ENCODE measurements at places on chromosomes 7 and 10. TPM values are rescaled to one million over a fixed set of nuclear protein-coding genes. Genes with fewer than 3 reads are reported as not detected.
A peak's percentile ranks its signal among the peaks of the same experiment; 100 is the strongest.

DNA sequence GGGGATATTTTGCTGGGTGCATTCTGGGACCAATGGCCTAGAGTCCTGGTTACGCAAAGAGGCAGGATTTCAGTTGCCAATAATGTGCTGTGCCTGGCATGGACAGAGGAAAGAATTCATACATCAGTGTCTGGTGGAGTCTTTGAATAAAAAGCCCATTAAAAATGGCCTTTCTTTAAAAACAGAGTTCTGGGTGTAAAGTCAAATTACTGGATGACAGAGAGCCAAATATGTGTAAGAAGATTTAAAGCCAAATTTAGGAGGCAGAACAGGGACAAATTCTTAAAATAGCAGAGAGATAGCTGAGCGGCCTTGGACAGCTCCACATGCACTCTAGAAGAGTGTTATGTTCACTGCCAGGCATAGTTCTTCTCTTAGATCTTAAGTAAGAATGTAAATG is 60.8 kb upstream of the MEOX2 start:
- DNase-seq = no peak

- no peak for DNase-seq
Measured at GRCh38 chr7:124388751-124389150, 355.9 kb upstream of the TMEM229A start.

- no peak for DNase-seq
Measured at GRCh38 chr7:140723006-140723405, 26.5 kb downstream of the NDUFB2 start.

DNA sequence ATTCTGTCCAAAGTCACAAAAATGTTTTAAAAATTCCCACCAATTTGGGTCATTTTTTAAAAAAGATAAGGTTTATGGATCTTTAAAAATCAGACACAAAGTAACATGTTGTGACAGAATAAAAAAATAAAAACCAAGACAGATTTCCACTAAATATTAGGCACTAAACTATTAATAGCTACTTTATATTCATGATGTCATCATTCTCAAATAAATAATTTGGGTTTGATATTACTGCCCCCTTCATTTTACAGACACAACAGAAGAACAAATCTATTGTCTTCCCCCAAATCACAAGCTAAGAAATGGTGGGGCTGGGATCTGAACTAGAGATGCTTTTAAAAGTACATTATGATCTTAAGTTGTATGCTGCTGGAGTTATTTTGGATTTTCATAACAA is 119.4 kb downstream of the MICU1 start:
- no peak for DNase-seq

DNA sequence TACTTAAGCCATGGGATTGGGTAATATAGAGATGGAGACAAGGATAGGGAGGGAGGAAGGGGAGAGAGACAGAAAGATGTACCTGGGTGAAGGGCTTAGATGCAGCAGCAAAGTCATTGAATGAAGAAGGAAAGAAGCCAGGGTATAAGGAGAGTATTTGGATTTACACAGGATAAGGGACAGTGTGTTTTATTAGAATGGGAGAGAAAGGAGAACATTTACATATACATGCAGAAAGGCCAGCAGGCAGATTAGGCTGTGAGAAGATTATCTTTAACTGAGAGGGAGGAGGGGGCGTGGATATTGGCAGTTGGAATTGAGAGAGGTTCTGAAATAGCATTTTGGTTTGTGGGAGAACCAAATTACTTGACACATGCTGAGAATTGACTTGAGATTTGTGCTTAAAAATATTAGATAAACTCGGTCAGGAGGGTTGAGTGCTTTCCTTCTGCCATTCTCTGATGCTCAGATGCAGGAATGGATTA is 161.5 kb upstream of the ZNF804B start:
- no peak for DNase-seq

DNA sequence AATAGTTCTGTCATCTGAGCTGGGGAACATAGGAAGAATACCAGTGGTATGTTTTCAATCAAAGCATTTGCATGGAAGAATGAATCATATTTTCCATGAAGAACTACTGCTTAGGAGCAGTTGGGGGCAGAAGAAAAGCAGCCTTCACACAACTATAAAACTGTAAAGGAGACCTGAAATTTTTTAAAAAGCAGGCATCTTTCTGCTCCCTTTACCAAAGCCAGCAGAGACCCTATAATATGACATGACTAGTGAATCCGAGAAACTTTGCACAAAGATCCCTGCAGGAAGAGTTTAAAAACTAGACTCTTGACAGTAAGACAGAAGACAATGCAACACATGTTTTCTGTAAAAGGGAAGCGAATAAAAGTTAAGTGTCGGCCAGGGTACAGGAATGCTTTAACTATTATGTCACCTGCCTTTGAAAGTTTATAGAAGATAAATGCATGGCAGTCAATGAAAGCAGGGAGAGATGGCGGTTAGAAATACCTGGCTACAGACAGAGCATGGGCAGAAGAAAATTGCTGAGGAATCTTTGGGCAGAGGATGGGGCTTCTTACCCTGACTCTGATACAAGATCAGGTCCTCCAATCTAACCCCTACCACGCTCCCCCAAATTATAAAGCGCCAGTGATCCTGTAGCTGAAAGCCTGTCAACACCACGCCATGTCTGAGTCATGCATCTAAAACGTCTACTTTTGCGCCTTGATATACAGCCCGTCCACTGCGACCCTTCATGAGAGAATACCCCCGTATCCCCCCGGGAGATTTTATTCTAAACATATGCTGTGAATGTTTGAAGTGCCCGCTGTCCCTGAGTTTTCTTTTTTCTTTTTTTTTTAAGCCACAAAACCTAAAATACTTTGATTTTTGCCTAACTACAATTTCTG is 93.1 kb downstream of the GLI3 start:
- DNase-seq = no peak

- DNase-seq = no peak
Measured at GRCh38 chr7:134396031-134396430, 62.9 kb downstream of the AKR1B1 start.

DNA sequence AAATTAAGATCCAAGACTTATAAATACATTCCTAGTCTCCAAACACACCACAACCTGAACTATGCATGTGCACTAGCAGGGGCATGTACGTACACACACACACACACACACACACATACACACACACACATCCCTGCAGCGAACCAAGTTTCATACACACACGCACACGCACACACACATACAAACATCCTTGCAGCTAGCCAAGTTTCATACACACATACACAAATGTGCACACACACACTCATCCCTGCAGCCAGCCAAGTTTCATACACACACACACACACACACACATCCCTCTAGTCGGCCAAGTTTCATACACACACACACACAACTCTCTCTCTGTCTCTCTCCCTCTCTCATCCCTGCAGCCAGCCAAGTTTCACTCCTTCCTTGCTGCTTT is 82.7 kb upstream of the WIPF3 start:
- no peak for DNase-seq

DNA sequence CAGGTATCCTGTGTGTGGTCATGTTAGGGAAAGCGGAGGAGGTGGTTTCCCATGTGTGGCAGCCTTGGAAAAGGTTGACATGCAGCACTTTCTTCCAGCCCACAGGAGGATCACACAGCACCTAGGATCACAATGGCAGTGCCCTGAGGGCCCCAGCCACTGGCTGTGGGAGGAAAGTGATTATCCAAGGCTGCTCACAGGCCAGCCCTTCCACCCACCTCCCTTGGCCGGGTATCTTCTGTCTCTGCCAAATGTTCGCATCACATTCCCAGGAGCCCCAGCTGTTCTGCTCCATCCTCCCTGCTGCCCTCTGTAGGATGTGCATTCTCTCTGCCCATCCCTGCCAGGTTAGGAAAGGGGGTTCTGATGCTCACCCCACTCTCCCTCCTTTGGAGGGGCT is 2.5 kb upstream of the MLXIPL start:
- peak; percentile 24 for DNase-seq

GRCh38 chr7:25444991-25445390 is 216.7 kb upstream of the NPVF start:
- no peak for DNase-seq

- peak; percentile 78 for DNase-seq
Measured at GRCh38 chr10:62805231-62806099, 945 bp downstream of the ADO start.

GRCh38 chr7:128835790-128836641 is 5.8 kb downstream of the FLNC start:
- no peak for DNase-seq

- DNase-seq = no peak
Measured at GRCh38 chr10:93476756-93477155, 5.4 kb downstream of the MYOF start.

DNA sequence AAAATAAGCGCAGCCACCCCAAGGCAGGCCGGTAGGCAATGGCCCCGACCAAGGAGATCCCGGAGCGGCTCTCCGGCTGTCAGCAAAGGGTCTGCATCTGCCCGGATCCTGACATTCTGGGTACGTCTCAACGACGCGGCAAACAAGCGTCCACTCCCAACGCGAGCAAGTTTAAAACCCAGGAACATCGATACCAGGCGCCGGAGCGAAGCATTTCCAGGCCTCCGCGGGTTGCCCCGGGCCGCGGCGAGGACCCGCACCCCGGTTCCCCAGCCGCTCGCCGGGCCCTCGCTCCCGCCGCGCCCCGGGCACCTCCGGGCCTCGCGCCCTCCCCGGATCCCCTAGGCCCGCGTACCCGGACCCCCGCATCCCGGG is 453 bp downstream of the URGCP start:
- peak; percentile 53 for DNase-seq

DNA sequence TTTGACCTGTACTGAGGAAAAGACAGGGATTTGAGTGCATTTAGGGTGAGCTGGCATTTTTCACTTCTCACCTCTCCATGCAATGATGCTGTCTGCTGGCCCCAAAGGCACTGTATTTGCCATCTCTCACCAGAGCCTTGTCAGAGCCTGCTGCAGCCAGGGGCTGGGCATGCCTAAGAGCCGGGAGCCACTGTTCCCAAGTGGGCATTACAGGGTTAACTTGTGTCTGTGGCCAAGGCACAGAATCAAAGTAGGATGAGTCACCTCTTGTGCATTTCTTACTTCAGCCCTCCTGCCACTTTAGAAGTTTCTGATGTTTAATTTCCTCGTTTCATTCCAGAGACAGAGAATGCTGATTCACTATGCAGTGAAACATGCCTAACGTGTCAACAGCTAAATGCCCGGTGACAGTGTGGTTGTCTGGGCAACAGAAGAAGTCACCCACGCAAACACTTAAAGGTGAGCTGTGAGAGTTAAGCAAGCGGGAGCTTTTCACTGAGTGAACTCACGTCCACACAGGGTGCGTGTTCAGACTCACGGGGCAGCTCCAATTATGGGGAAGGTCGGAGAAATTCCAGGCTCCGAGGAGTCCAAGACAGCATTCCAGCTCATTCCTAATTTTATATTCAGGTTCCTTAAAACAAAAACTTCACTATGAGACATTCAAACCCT is 57.1 kb upstream of the IGFBP3 start:
- peak; percentile 14 for DNase-seq

GRCh38 chr10:103720964-103721335 is 134.4 kb downstream of the SH3PXD2A start:
- no peak for DNase-seq

DNA sequence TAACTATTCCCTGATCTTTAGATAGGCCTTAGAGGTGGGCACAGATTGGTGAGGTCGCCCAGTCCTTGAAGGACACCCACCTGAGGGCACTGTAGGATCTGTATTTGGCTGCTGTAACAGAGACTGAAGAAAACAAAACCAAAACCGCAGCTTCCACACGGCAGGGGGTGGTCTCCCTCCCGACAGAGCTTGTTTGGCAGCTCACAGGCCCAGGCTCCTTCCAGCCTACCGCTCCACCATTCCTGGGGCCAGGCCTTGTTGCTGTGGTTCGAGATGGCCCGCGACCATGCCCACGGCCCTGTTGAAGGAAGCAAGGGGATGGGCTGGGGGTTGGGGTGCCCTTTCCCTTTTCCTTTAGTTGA is 30.4 kb downstream of the ZNF783 start:
- peak; percentile 20 for DNase-seq

DNA sequence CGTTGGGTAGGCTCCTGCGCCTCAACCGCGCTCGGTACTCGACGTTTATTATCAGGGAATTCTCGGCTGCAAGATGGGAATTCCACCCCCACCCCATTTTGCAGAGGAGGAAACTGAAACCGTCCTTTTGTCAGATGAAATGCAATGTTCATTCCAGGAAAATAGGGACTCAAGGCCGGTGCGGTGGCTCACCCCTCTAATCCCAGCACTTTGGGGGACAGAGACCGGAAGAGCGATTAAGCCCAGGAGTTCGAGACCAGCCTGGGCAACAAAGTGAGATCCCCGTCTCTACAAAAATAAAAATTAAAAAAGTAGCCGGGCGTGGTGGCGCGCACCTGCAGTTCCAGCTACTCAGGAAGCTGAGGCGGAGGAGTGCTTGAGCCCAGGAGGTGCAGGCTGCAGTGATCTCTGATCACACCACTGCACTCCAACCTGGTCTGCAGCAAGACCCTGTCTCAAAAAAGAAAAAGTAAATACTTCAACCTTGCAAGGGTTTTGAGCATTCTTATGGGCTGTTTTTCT is 720 bp upstream of the RFC2 start:
- DNase-seq = no peak

GRCh38 chr7:123367031-123367430 is 167.3 kb upstream of the SLC13A1 start:
- DNase-seq = no peak

DNA sequence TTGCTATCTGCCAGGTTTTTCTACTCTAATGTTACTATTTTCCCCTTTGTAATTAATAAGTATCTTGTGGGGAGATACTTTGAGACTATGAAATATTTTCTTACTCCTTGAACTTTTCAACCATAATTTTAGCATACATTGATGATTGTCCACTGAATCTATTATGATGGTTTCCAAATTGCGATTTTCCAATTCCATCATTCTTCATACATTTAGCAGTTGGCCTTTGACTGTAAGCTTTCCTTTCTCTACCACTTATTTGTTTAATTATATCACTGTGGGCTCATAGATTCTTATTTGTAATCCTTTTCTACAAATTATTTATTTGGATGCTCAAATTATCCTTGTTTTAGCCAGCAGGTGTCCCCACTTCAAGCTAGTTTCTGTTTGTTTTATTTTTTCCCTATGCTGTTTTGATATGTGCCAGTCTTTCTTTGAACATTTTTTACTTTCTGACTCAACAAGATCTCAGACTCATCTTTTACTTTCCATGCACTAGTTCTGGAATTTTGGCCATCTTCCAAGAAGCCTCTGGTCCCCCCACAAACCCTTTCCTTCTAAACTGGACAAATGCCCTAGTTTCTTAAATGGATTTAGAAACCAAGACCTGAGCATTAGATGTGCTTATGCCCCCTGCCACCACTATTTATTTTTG is 11.4 kb upstream of the MRPS16 start:
- no peak for DNase-seq

- DNase-seq = peak; percentile 77
Measured at GRCh38 chr10:103564776-103565520, 71.4 kb downstream of the NEURL1 start.

- no peak for DNase-seq
Measured at GRCh38 chr10:8576281-8576680, 521.8 kb downstream of the GATA3 start.

Gene ENTPD1
- total RNA-seq = 0.46 TPM

Gene MOGAT3
- not detected for total RNA-seq

Gene CCL24
- total RNA-seq = not detected

Gene SORCS1
- 15.2 TPM for total RNA-seq

Gene XPNPEP1
- total RNA-seq = 94.8 TPM

Gene HECTD2
- 49.2 TPM for total RNA-seq

Gene NUP42
- 67.7 TPM for total RNA-seq

Gene ACSM6
- not detected for total RNA-seq

Gene ITPRID1
- total RNA-seq = not detected

Gene OR9A2
- not detected for total RNA-seq

Gene FFAR4
- 0.04 TPM for total RNA-seq

Gene MYL10
- not detected for total RNA-seq

Gene REPIN1
- total RNA-seq = 58.9 TPM

Data from neural progenitor cell (in vitro differentiated cells).